ENCODE measurements at places on chromosomes 6 and 20.
A peak's percentile ranks its signal among the peaks of the same experiment; 100 is the strongest.

DNA sequence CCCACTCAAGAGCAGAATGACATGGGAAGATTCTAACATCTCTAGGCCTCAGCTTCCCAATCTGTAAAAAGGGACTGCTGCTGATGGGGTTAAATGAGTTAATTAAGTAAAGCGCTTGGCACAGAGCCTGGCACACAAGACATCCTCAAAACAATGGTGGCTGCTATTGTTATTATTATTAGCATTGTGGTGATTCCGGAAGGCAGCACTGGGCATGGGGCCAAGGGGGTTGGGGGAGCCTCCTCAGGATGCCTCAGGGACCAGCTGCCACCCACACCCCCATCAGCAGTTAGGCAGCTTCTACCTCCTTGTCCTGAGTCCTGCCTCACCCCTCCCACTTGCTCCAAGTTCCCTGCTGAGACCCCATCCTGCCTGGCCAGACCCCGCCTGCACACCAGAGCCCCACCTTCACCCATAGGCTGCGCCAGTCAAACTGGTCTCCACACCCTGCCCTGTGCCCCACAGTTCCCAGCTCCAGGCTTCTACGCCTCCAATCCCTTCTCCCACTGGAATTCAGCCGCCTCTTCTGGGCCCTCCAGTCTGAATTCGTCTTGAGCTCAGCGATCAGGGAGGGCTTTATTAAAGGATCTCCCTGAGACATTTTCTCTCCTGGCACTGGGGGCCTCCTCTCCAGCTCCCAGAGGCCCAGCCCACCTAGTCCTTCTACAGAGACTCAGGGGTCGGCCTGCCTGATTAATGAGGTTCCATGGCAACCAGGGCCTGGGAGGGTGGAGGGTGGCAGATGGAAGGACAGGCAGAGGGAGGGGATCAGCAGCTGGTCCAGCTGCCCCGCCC, 1.5 kb downstream of the E2F1 start:
- no peak for DNase-seq

DNA sequence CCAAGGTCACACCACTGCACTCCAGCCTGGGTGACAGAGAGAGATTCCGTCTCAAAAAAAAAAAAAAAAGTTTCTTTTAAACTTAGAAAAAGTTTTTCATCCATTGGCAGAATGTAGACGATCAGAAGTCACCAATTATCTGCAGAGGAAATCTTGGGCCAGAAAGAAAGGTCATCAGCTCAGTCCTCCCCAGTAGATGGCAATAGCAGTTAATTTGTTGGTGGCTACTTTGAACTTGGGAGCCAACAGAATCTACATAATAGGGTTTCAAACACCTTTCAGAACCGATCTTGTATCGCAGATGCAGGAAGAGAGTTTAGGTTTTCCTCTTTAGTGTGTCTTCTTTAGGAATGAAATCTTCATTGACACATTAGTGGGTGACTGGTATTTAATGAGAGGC, 41.7 kb downstream of the LBP start:
- DNase-seq = no peak

- no peak for DNase-seq
Observed at GRCh38 chr20:56779452-56780143, 150.5 kb downstream of the TFAP2C start.

DNA sequence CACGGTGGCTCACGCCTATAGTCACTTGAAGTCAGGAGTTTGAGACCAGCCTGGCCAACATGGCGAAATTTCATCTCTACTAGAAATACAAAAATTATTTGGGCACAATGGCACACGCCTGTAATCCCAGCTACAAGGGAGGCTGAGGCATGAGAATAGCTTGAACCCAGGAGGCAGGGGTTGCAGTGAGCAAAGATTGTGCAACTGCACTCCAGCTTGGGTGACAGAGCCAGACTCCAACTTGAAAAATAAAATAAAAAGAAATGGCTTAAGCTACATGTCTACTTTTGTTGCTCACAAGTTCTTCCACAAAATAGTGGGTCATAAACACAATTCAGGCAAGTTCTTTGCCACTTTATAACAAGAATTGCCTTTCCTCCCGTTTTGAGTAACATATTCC, 27.1 kb upstream of the B4GALT5 start:
- no peak for DNase-seq

DNA sequence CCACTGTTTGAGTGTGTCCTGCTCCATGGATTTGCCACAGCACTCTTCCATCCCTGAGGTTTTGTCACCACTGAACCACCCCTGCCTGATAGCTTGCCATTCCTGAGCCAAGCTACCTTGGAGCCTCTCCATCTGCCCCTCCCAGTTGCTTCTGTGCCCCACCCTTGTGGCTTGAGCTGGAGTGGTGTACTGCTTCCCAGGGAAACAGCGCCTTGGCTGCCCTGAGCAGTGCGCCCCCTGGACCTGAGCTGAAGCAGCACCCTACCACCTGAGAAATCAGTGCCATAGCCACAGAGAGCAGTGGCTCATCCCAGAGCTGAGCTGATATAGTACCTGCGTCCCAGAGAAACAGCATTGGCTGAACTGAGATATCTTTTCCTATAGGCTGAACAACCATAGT, 40.3 kb downstream of the IL22RA2 start:
- no peak for DNase-seq

- DNase-seq = peak; percentile 26
Observed at GRCh38 chr6:136967876-136968752, 46.0 kb downstream of the SLC35D3 start.

GRCh38 chr6:30185846-30186484, 22.6 kb downstream of the TRIM15 start:
- DNase-seq = no peak

DNA sequence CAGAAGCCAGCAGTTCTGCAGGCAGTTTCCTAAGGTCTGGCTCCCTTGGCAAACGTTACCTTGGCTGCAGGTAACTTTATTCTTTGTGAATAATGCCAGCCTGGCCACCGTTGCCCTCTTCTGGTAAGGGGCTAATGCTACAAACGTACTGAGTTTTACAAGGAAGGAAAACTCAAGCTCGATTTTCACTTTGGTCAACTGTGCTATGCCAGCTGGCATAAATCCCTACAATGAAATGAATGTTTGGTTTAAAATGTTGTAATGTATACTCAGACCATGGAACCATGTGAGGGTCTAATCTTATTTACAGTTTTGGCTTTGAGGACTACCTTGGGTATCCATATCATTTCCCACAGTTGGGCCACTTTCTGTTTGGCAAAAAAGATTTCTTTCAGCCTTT, 101.4 kb downstream of the SLX4IP start:
- no peak for DNase-seq

DNA sequence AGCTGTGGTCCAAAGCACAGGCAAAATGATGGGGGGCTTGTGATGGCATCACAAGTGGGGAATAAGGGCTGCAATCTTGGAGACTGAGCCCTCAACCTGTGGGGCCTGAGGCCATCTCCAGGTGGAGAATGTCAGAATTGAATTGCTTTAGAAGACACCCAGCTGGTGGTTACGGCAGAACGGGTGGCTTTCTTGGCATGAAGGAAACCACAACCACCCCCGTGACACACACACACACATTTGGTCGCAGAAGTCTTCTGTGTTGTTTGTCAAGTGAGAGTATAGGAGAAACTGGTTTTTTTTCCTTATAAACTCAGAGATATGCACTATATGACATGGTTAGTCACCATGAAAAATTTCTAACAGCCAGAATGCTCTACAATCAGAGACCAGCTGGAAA, 139.5 kb upstream of the CDH4 start:
- DNase-seq = no peak

DNA sequence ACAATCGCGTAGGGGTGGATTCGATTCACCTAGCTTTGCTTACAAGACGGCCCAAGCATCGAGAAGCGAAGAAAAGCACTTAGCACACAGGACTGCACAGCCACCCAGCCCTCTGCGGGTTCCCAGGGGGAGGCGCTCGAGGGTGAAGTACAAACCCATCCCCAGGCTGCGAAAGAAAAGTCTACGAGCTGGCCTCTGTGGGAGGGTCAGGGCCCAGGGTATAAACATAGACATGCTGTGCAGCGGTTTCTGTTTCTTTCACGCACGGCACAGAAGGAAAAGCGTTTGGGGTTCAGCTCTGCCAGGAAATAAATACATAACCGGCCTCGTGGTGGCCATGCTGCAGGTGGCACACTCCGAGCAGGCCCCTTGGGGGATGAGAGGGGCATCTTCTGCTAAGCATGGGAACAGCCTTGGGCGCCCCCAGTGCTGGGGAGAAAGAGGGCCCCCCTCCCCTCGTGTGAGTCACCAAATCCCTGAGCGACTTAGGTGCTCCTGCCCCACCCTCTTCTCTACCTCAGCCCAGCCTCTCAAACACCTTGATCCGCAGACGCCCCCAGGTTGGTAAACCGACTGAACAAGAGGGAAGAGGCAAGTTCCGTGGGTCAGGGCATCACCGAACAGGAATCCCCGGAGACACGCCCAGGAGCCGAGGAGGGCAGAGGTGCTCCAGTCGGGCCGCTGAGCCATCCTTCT, 91.6 kb upstream of the RIPOR2 start:
- DNase-seq = no peak

DNA sequence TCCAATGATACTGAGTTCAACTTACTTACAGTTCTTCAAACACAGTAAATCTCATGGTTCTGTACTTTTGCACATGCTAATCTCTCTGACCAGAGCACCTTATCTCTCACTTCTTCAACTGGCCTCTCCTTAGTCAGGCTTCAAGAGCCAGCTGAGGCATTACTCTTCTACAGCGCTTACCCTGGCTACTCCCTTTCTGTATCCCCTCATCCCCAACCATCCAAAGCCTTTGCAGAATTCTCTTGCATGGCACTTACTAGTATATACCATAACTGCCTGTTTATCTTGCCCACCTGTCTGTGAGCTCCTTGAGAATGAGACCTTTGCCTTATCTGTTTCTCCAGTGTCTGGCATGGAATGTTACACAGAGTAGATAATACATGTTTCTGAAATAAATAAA, 49.2 kb downstream of the SESN1 start:
- no peak for DNase-seq

DNA sequence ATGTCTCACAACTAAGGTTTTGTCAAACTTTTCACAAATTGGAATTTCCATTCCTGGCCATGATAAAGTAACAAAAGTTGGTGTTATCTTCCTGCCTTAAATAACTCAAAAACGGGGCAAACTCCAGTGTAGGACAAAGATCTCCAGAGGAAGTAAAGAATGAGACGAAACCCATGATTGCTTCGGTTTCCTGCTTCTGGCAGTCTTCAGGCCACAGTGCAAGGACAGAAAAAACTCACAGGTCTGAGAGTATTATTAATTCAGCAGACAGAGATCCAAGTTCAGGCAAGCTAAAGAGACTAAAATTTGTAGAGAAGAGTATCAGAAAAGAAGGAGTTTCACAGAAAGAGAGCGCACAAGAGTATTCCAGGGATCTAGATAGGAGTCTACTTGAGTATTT, 64.8 kb upstream of the RCAN2 start:
- DNase-seq = no peak

- DNase-seq = no peak
Observed at GRCh38 chr6:33875141-33875581, 71.4 kb upstream of the MLN start.

GRCh38 chr6:12333128-12333527, 43.0 kb downstream of the EDN1 start:
- DNase-seq = no peak

GRCh38 chr20:58772786-58773185, 77.9 kb downstream of the GNAS-AS1 start:
- DNase-seq = no peak

- DNase-seq = no peak
Observed at GRCh38 chr20:51574248-51575033, 31.9 kb upstream of the NFATC2 start.

DNA sequence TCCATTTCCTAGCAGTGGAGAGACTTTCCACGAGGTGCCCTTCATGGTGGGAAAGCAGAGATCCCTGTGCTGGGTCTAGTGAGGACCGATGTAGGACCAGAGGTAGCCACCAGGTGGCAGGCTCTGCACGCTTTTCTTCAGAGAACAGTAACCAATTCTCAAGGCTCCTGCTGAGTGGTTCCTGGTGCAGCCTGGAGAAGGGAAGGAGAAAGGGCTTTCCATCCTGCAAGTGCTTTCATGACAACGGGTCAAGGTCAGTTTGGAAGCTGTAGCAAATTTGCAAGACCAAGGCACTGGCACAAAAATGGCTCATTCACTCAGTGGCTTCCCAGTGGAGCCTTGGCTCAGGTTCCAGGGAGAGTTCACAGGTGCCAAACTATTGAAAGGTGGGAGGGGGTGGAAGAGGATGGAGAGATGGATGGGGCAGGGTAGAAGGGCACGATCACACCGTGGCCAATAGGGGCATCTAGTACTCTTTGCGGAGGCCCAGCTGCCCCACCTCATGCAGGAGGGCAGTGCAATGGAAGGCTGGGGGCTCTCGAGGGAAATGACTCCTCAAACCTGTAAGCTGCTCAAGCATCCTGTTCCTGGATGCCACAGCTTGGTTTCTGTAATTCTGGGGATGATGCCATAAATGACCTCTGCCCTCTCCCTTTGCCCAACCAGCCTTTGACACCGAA, 25.5 kb upstream of the KCNK16 start:
- peak; percentile 24 for DNase-seq

DNA sequence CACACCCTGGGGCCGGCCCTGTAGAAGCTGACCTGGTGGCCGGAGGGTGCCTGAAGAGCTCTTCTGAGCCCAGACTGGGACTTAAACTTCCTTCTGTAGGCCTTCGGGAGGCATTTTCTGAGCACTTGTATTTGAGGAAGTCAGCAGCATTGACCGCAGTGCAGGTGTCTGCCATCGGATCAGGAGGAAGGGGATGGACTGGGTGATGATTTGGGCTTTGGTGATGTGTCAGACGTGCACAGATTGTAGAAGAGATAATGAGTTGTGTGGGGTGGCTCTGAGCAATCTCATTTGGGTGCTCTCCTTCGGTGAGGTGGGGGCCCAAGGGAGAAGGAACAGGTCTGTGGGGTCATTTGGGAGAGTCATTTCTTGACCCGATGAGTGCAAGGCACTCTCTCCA, 150.9 kb downstream of the ARID1B start:
- DNase-seq = no peak
